Vagina (tissue), 2 donors: ENCODE measurements at places on chromosomes 11 and 22.

GRCh38 chr11:82671451-82671850, 62.2 kb downstream of the FAM181B start:
- DNase-seq = no peak
- H3K36me3 ChIP-seq = no peaks in the 10 kb centered on the region
- no peaks in the 10 kb centered on the region for H3K27me3 ChIP-seq
- no peaks in the 10 kb centered on the region for H3K4me1 ChIP-seq

DNA sequence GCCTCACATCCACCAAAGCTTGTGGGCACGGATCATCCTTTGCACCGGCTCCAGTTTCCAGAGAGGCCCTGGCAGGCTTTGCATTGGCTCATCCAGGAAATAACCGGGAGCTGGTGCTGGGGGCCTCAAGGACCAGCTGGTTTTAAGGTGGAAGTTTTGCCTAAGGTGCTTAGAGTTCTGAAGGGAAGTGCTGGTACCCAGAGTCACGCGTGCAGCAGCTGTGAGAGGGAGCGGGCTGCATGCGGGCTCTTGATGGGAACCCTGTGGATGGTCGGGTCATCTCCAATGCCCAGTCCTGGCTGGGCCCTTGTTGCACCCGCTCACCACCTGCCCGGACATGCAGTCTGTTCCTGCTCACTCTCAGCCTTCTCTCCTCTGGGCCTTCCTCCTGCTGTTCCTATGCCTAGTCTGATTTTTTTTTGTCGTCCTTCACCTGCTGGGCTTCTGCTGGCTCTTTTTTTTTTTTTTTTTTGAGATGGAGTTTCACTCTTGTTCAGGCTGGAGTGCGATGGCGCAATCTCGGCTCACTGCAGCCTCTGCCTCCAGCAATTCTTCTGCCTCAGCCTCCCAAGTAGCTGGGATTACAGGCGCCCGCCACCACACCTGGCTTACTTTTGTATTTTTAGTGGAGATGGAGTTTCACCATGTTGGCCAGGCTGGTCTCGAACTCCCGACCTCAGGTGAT, 24.0 kb upstream of the PRR5 start:
- H3K4me3 ChIP-seq = no peak overlapping the region
- no peak for DNase-seq
- H3K27ac ChIP-seq = no peak overlapping the region
- no peaks in the 10 kb centered on the region for H3K27me3 ChIP-seq

DNA sequence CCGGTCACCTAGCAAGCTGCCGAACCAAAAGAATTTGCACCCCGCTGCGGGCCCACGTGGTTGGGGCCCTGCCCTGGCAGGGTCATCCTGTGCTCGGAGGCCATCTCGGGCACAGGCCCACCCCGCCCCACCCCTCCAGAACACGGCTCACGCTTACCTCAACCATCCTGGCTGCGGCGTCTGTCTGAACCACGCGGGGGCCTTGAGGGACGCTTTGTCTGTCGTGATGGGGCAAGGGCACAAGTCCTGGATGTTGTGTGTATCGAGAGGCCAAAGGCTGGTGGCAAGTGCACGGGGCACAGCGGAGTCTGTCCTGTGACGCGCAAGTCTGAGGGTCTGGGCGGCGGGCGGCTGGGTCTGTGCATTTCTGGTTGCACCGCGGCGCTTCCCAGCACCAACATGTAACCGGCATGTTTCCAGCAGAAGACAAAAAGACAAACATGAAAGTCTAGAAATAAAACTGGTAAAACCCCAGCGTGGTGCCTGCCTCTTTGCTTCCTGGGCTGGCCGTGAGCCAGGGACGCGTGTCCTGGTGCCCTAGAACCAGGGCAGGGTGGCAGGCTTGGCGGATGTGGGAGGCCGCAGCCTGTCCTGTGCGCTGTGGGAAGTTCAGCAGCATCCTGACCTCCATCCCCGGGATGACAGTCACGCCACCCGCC, 13.2 kb downstream of the CCND1 start:
- H3K4me1 ChIP-seq = no peaks in the 10 kb centered on the region
- H3K4me3 ChIP-seq = no peak overlapping the region

- no peak overlapping the region for H3K4me3 ChIP-seq
- no peak for DNase-seq
- H3K27ac ChIP-seq = no peak overlapping the region
Measured at GRCh38 chr11:85724748-85725465, 38.9 kb upstream of the CCDC89 start.

DNA sequence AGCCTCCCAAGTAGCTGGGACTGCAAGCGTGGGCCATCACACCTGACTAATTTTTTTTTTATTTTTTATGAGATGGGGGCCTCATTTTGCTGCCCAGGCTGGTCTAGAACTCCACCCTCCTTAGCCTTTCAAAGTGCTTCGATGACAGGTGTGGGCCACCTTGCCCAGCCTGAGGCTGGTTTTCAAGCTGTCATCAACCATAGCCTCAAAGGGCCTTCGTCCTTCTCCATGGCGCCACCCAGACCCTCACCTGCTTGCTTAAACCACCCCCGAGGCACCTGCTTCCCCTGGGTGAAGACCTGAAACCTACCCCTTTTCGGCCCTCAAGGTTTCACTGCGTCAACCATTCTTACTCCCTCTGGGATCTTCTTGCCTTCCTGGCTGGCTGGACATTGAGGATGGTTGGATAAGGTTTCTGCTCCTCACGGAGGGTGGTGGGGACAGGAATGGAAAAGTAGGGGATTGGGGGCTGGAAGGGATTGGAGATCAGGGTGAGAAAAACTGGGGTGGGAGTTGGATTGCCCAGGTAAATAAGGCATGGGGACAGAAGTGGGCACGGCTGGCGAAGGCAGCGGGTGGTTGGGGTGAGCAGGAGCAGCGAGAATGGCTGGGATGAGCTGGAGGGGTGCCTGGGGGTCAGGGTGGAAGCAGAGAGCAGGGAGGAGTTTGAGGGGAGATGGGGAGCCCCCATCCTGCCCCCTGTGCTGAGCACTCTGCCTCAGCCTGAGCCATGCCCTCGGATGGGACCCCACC, 2.8 kb upstream of the ACR start:
- no peaks in the 10 kb centered on the region for H3K27me3 ChIP-seq
- DNase-seq = no peak
- H3K36me3 ChIP-seq = no peaks in the 10 kb centered on the region
- no peak overlapping the region for H3K27ac ChIP-seq
- peaks cover 14% of the 10 kb centered on the region for H3K4me1 ChIP-seq
- no peak overlapping the region for H3K4me3 ChIP-seq

DNA sequence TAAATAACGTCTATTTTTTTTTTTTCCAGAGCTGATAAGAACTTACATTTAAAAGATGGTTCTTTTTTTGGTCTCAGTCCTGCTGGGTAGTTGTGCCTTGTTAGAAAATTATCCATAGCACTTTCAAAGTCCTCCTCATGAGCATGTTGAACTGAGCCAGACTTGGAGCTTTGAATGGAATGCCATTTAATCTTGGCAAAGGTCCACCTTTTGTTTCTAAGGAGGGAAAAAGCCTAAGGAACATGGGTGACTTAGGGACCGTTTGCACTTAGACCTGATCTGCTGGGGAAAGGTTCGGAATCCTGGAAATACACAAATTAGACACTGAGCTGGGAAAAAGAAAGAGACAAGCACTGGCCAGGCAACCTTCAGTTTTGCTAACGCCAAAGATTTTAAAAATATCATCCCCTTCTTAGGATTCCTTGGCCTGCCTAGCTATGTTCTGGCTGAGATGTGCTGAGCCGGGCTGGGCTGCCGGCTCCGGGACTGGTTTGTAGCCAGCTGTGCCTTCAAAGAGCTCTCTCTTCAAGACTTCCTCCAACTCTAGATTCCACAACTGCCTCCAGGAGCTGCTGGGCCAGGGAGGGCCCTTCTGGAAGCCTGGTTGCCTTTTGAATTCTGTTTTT, 67.4 kb downstream of the ENDOD1 start:
- no peak for DNase-seq
- no peak overlapping the region for H3K4me3 ChIP-seq
- no peaks in the 10 kb centered on the region for H3K27me3 ChIP-seq
- H3K27ac ChIP-seq = peak overlapping the region; percentile 55
- H3K4me1 ChIP-seq = peaks cover 30% of the 10 kb centered on the region

GRCh38 chr11:119912229-119912628, 183.2 kb upstream of the NECTIN1 start:
- no peak overlapping the region for H3K27ac ChIP-seq
- DNase-seq = no peak
- no peaks in the 10 kb centered on the region for H3K4me1 ChIP-seq
- no peaks in the 10 kb centered on the region for H3K36me3 ChIP-seq
- no peaks in the 10 kb centered on the region for H3K27me3 ChIP-seq

DNA sequence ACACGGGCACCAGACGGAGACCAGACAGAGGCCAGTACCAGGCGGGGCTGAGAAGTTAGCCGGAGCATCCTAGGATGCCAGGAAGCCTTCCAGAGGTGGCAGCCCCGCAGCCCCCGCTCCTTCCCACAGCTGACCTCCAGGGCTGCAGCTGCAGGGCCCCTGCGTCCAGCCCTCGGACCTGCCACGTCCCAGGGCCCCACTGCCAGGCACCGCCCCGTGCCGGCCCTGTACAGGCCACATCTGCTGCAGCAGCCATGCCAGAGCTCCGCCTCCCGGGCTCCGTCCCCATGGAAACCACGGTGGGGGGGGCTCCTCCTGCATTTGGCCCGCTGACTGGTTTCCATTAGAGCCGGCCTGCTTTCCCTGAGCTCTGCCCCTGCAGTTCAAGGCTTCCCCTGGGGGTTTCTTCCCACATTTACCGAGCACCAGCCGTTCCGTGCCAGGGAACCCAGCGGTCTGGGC, 62.5 kb upstream of the PPARA start:
- peak overlapping the region; percentile 45 for H3K4me3 ChIP-seq
- no peak for DNase-seq
- H3K36me3 ChIP-seq = peaks cover 2% of the 10 kb centered on the region
- H3K27me3 ChIP-seq = no peaks in the 10 kb centered on the region
- peak overlapping the region; percentile 100 for H3K27ac ChIP-seq
- peaks cover 100% of the 10 kb centered on the region for H3K4me1 ChIP-seq

GRCh38 chr22:48941903-48942575, 885.6 kb downstream of the BRD1 start:
- H3K4me3 ChIP-seq = no peak overlapping the region
- no peaks in the 10 kb centered on the region for H3K27me3 ChIP-seq
- DNase-seq = peak; percentile 90
- H3K36me3 ChIP-seq = no peaks in the 10 kb centered on the region

DNA sequence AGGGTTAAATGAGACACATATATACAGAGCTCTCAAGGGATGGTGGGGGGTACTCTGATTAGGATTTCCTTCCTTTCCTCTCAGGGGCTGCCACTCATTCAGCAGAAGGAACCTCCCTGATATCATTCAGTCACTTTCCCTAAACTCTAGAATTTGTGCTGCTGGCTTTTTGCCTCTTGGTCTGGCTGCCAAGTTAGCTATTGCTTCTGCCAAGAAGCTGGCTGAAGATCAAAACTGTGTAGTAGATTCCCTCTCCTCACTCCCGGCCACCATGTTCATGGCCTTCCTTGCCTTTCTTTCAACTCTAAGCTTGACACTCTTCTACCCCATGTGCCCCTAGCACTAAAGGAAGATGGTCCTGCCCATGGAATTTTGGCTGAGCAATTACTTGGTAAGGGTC, 18.7 kb downstream of the SLC6A5 start:
- no peak overlapping the region for H3K27ac ChIP-seq
- H3K27me3 ChIP-seq = no peaks in the 10 kb centered on the region
- H3K36me3 ChIP-seq = no peaks in the 10 kb centered on the region
- H3K4me1 ChIP-seq = no peaks in the 10 kb centered on the region

- no peak overlapping the region for H3K4me3 ChIP-seq
- H3K36me3 ChIP-seq = no peaks in the 10 kb centered on the region
- DNase-seq = no peak
Measured at GRCh38 chr11:70527429-70528045, 129.2 kb downstream of the CTTN start.

- no peak overlapping the region for H3K27ac ChIP-seq
- no peaks in the 10 kb centered on the region for H3K36me3 ChIP-seq
- peaks cover 9% of the 10 kb centered on the region for H3K4me1 ChIP-seq
- no peak for DNase-seq
Measured at GRCh38 chr11:109972181-109972715, 120.9 kb upstream of the ZC3H12C start.

- H3K27ac ChIP-seq = no peak overlapping the region
- H3K27me3 ChIP-seq = no peaks in the 10 kb centered on the region
Measured at GRCh38 chr22:42562279-42562678, 8.5 kb downstream of the SERHL2 start.

- no peak overlapping the region for H3K27ac ChIP-seq
- H3K27me3 ChIP-seq = no peaks in the 10 kb centered on the region
- peaks cover 7% of the 10 kb centered on the region for H3K4me1 ChIP-seq
- H3K4me3 ChIP-seq = no peak overlapping the region
Measured at GRCh38 chr11:1194977-1195681, 27.7 kb upstream of the MUC5B start.

GRCh38 chr11:120518356-120518755, 6.8 kb downstream of the GRIK4 start:
- no peak overlapping the region for H3K27ac ChIP-seq
- no peaks in the 10 kb centered on the region for H3K36me3 ChIP-seq
- H3K27me3 ChIP-seq = no peaks in the 10 kb centered on the region
- DNase-seq = no peak
- no peaks in the 10 kb centered on the region for H3K4me1 ChIP-seq

DNA sequence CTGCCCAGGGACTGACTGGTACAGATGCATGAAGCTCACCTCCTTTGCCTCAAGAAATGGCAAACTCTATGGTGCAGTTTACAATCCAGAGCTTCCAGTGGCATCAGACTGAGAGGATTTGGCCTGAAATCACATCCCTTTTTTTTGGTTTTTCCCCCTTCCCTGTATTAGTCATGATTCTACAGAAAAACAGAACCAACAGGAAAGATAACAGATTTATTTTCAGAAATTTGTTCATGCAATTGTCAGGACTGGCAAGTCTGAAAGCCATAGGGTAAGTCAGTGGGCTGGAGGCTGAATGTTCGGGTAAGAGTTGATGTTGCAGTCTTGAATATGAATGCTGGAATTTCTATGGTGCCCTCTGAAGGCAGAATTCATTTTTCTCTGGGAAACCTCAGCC, 12.0 kb upstream of the ZDHHC13 start:
- H3K27me3 ChIP-seq = no peaks in the 10 kb centered on the region
- no peak overlapping the region for H3K4me3 ChIP-seq
- DNase-seq = no peak
- H3K36me3 ChIP-seq = no peaks in the 10 kb centered on the region
- no peak overlapping the region for H3K27ac ChIP-seq

DNA sequence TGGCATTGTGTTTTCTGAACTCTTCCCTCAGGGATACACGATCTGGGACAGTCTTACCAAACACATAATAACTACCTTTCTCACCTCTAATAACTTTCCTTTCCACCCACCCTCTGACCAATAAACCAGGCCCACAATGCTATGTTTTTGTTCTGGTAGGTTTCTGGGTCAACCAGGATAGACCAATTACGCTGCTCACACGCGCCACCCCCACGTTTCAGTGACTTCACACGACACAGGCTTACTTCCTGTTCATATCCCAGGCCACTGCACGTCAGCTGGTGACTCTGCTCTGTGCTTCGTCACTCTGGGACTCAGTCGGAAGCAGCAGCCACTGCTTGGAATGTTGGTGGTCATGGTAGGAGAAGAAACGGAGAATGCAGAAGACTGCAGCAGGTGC, 2.5 kb downstream of the KRTAP5-4 start:
- H3K27me3 ChIP-seq = no peaks in the 10 kb centered on the region
- no peak overlapping the region for H3K4me3 ChIP-seq
- no peaks in the 10 kb centered on the region for H3K36me3 ChIP-seq
- DNase-seq = no peak
- no peaks in the 10 kb centered on the region for H3K4me1 ChIP-seq

GRCh38 chr11:113023228-113023627, 62.0 kb downstream of the NCAM1 start:
- DNase-seq = no peak

- no peak overlapping the region for H3K4me3 ChIP-seq
- DNase-seq = no peak
- H3K4me1 ChIP-seq = peaks cover 11% of the 10 kb centered on the region
- H3K27me3 ChIP-seq = no peaks in the 10 kb centered on the region
- no peaks in the 10 kb centered on the region for H3K36me3 ChIP-seq
- no peak overlapping the region for H3K27ac ChIP-seq
Measured at GRCh38 chr22:44650806-44651205, 51.2 kb upstream of the PRR5 start.
